ENCODE measurements at places on chromosomes 13 and 19.

DNA sequence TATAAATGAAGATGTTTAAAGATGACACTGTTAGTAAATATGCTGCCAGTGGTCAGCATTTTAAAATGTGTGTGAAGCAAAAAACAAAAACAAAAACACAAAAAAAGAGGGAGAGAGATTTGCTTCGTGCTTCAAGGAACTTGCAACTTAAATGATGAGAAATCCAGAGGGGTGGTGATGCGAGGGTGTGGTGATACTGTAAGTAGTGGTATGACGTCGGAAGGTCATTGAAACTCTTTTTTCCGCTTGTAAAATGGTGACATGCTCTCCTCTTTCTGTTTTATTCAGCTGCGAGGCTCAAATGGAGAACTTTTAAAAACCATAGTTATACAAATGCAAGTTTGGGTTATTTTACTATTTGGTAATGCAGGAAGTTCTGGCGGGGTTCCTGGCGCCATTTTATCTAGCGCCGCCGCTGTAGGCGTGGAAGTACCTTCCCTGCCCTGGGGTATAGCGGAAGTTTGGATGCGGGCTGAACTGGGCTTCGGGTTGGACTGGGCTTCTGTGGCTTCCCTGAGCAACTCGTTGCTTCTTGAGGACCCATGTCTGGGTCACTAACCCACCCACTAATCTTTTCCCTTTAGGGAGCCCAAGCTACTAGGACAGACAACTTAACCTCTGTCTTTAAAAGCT is 34.8 kb downstream of the DGKH start:
- DNase-seq = no peak

GRCh38 chr13:48655291-48655690 is 1.6 kb downstream of the CYSLTR2 start:
- DNase-seq = no peak

GRCh38 chr19:44847144-44848035 is 1.3 kb downstream of the NECTIN2 start:
- DNase-seq = no peak

DNA sequence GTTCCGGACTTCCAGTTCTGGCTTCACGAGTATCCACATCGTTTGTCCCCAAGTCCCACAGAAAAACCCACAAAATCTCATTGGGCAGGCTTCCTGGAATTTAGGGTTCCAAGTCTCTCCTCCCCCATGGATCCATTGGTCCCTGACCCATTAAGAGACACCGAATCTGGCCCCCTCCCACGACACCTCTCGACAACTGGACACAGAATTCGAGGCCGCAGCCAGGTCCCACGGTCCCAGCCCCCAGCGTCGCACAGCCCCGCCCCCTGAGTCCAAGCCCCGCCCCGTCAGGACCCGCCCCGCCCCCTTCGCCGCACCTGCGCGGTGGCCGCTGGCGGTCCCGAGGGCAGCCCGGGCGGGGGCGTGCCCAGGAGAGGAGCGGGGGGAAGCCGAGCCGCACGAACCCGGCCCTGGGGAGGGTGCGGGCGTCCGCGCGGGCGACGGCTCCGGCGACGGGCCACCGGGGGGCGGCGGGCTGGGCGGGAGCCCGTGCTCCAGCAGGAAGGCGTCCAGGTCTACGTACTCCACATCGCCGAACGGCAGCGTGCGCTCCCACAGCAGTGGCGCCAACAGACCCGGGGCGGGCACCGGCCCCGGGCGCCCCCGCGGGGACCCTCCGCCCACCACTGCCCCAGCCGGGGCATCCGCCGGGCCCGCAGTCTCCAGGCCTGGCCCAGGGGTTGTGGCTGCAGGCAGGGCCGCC is 1.8 kb downstream of the DBP start:
- peak; percentile 62 for DNase-seq

DNA sequence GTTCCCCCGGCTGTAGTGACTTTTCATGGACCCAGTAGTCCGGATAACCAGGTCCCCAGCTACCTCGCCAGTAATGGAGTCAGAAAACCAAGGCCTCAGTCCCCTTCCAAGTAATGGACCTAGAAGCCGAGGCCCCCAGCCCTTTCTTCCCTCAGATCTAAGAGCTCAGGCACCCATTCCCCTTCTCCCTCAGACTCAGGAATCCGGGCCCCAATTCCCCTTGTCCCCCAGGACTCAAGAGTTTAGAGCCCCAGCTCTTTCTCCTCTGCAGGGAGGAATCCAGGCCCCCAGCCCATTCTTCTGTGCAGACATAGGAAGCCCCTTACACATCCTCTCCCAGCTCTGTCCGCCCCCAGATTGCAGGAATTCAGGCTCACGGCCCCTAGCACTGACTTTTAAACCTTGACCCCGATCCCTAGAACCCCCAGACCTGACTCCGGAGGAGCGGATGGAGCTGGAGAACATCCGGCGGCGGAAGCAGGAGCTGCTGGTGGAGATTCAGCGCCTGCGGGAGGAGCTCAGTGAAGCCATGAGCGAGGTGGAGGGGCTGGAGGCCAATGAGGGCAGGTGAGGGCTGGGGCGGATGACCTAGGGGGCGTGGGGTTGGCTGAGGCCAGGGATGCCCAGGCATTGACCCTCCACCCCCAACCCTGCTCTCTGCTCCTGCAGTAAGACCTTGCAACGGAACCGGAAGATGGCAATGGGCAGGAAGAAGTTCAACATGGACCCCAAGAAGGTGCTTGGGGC is 938 bp downstream of the CYTH2 start:
- DNase-seq = no peak

DNA sequence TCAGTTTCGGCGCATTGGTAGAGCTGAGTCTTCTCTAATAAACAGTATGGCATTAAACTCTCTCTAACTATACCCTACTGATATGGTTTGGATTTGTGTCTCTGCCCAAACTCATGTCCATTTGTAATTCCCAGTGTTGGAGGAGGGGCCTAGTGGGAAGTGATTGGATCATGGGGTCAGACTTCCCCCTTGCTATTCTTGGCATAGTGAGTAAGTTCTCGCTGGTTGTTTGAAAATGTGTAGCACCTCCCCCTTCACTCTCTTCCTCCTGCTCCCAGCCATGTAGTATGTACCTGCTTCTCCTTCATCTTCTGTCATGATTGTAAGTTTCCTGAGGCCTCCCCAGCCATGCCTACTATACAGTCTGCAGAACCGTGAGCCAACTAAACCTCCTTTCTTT is 682.7 kb upstream of the ARGLU1 start:
- DNase-seq = no peak

GRCh38 chr19:17966550-17967256 is at the start of gene KCNN1:
TSS of gene KCNN1 (plus strand) at chr19:17967107. CDS start at chr19:17973889, 6,782 bp downstream.
- DNase-seq = no peak
